ENCODE measurements at places on chromosomes 1 and 21.

- no peak for DNase-seq
These were observed 74.2 kb downstream of the UBE4B start for GRCh38 chr1:10106756-10107475.

DNA sequence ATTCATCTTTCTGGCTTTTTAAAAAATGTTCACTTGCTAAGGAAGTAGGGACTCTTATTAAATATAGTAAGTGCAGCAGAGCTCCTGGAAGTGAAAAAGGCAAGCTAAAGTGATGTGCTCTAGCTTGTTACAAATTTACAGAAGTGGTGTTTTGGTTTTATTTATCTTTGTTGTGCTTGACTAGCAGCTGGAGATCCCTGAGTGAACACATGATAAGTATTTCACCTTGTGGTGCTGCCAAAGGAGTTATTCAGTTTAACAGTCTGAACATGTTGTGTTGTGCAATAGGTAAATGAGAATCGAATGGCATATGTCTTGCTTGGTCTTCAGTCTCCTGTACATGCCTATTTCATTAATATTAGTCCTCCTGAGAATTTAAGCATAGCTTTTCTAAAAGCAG lies 315.7 kb downstream of the TPR start:
- no peak for DNase-seq

DNA sequence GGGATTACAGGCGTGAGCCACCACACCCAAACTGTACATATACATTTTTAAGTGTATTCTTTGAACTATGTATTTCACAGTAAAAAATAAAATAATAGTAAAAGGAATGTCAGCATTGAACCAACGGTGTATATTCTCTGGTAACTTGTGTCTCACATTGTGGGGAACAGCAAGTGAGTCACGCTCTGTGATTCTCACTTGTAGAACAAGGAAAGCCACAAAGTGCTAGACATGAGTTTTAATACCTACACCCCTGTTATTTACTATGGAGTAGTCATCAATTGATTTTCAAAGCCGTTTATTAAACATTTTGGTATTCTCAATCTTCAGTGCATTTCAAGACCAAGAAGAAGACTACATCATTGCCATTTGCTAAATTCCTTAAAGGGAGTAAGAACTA lies 197.2 kb downstream of the GPATCH2 start:
- no peak for DNase-seq

DNA sequence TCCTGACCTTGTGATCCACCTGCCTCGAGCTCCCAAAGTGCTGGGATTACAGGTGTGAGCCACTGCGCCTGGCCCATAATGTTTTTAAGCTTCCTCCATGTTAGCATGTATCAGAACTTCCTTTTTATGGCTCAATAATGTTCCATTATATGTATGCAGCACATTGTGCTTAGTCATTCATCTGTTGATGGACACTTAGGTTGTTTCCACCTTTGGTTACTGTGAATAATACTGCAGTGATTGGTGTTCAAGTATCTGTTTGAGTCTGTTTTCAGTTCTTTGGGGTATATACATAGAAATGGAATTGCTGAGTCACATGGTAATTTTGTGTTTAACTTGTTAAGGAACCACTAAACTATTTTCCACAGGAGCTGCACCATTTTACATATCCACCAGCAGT lies 17.7 kb downstream of the CMPK1 start:
- DNase-seq = no peak

- peak; percentile 71 for DNase-seq
These were observed 13.9 kb upstream of the CAMK1G start for GRCh38 chr1:209569455-209570207.

DNA sequence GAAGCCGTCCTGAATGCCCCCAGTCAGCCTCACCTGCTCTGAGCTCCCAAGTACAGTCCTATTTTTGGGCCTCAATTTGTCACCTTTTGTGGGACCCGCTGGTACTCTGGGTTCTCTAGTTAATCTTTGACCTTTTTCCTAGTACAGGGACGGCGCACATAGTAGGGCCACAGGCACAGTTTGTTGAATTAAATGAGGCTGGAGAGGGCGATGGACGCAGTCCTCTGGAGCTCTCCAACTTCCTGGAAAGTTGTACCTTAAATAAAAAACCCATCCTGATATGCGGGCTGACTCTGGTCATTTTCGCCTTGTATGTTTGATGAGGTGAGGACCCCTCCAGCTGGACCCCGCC lies 4.8 kb downstream of the FAM110D start:
- no peak for DNase-seq

DNA sequence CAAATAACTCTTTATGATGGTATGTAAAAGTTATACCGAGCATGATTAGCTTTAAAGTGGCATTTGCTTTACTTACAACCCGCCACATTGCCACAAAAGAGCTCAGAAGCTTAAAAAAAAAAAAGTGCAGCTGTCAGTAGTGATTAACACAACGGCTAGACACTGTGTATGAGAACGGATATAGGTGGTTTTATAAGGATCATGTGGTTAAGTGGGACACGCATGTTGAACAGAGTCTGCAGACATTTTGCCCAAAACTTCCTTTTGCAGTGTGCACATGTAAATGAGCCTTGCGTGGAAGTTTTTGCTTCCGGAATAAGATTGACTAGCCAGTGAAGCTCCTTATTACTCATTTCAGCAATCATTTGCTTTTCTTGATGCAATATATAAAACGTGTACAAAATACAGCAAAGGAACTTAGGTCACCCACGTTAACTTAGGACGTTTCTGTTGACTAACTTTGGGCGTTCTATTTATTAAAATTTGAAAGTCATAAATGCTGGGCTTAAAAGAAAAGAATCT lies 58.7 kb upstream of the RGS1 start:
- DNase-seq = no peak

GRCh38 chr1:108179018-108179417 lies 21.1 kb downstream of the SLC25A24 start:
- DNase-seq = no peak

- no peak for DNase-seq
These were observed 60.2 kb downstream of the PBX1 start for GRCh38 chr1:164619006-164619784.

DNA sequence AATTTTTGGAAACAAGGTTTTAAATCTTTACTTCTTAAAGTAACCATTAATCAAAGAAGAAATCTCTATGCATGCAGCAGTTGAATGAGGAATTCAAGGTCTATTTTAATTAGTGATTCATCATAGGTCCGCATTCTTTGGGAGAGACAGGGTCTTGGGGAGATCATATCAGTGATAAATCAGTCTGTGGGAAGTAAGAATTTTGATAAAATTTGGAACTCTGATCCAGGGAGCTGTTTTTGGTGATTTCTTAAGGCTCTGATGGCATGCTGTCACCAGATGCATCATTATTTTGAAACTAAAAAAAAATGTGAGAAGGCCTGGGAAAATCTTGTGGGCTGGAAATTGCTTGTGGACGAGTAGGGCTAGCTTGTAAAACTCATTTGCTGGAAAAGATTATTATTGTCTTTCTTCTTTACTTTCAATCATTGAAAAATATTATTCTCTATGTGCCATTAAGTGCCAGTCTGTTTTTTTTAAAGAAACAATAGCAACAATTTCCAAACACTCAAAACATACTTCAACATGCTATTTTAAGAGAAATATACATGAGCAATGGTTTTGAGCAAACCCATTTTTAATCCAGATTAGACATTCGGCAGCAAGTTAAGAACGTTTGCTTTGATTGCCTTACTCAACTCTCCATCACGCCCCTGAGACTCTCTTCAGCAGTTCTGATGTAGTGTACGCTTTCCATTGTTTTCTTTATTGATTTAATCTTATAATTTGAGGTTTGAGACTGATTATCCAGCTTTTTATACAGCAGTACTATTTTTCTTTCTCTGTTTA lies 62.6 kb downstream of the ZBTB18 start:
- no peak for DNase-seq

GRCh38 chr21:33801424-33802405 lies 113.9 kb downstream of the ATP5PO start:
- peak; percentile 73 for DNase-seq

DNA sequence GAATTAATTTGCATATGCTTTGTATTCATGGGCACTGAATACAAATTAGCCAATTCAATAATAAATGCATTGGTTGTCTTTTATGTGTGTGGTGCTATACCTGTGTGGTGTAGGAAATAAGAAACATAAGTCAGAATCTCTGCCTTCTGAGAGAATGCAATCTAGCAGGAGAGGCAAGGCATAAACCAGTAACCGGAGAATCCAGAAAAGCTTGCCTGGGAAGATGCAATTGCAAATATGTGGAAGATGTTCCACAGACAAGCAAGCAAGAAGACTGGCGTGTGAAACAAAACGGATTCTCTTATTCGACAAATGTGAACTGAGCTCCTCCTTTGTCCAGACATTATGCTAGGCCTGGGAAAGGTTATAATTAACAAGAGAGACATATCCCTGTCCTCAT lies 134.3 kb downstream of the NR5A2 start:
- no peak for DNase-seq

DNA sequence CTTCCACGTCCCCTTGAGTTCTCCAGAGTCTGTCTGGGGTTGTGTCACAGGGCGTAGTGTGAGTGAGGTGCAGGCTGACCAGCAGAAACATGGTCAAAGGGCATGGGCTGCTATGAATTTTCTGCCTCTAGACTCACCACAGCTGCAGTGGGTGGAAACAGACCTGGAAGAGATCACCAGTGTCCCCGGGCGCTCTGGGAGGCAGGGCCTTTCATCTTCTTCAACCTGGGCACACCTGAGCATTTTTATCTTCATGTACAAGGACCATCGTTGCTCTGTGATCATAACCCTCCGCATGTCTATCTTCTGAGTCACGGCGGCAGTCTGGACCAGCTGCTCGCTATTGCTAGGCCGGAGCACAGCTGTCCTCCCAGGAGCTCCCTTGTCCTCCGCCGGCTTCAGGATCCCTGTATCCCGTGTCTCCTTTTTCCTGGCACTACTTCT lies 29.6 kb downstream of the DEGS1 start:
- DNase-seq = no peak

GRCh38 chr1:86645851-86646250 lies 58.5 kb upstream of the SH3GLB1 start:
- DNase-seq = no peak

GRCh38 chr21:31351960-31352359 lies 7.9 kb upstream of the TIAM1 start:
- no peak for DNase-seq

- no peak for DNase-seq
These were observed 141.0 kb downstream of the RPS6KC1 start for GRCh38 chr1:213192026-213192425.

- DNase-seq = peak; percentile 90
These were observed 9.8 kb downstream of the RAP1GAP start for GRCh38 chr1:21659099-21659923.

DNA sequence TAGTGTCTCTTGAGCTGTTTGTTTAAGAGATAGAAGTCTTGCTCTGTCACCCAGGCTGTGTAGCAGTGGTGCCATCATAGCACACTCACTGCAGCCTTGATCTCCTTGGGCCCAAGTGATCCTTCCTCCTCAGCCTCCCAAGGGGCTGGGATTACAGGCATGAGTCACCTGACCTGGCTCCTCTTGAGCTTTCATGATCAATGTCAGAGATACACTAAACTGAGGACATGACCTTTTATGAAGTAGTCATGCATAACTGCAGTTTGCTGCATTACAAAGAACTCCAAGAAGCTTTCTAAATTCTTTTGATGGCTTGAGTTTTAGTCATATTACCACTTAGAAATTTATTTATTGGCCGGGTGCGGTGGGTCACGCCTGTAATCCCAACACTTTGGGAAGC lies 77.7 kb downstream of the CC2D1B start:
- DNase-seq = no peak

DNA sequence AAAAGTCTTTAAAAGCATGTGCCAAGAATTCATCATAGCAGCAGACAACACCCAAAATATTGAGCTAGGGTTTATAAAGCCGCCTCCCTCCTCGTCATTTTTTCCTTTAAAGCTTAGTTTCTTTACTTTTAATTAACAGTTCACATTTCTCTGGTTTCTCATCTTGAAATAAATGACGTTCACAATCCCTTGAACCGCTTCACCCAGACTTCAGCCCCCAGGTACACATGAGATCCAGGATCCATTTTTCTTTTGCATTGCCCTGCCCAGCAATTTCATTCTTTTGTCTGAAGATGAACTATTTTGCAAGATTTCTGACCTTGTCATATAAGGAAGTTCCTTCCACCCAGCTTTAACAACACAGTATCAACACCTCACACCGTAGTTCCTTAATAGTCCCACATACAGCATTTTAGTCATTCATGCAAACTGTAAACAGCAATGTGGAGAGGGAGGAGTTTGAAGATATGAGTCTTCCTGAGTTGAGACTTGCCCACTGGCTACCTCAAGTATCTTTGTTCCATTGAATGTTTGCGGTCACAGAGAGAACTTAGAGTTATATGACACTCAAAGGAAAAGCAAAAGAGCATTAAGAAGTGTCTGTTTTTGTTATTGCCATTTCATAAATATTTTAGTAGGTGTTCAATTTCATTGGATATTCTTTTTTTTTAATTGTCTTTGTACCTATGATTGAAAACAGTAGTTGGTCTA lies 35.3 kb upstream of the CACYBP start:
- DNase-seq = no peak

DNA sequence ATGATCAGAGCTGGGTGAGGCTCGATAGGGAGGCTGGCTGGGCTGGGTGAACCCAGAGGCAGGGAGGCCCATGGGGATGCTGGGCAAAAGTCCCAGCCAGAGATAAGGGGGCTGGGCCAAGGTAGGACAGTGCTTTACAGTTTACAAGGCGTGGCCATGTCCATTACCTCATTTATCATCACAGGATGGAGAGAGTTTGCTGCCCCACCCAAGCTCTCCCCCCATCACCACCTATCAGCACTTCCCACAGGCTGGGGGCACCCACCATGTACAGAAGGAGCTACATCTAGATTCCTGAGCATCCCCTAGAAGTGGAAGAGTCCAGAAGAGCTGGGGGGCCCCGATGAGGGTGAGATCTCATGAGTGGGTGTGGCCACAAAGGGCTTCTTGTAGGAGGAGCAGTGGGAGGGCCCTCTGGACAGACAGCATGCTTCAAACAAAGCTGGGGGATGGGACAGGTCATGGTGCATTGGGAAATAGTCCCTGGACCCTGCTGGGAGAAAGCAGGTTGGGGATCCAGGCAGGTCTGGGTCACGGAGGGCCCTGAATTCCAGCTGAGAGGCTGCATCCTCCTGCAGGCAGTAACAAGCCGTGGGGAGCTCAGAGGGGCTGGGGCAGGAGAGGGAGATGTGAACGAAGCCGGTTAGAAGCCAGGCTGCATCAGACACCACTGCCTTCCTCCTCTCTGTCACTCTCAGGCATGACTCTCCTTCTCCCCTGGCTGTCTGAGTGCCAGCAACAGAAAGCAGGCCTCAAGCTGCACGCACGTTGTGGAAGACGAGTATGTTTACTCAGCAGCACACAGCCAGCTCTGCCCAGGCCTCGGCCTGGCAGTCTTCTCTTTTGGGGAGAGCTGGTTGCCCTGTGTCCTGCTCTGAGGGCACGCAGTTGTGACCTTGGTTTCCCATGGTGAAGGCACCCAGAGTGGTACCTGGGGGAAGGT lies 202.3 kb downstream of the HIVEP3 start:
- DNase-seq = no peak

Data from HEK293T (cell line).